ENCODE measurements at places on chromosomes 5 and 9.

- DNase-seq = no peak
Measured at GRCh38 chr9:98218562-98219363, 26.3 kb upstream of the CORO2A start.

- DNase-seq = no peak
Measured at GRCh38 chr9:132002643-132003318, 76.9 kb downstream of the MED27 start.

GRCh38 chr9:81819155-81819554, 109.1 kb upstream of the SPATA31D4 start:
- DNase-seq = no peak

DNA sequence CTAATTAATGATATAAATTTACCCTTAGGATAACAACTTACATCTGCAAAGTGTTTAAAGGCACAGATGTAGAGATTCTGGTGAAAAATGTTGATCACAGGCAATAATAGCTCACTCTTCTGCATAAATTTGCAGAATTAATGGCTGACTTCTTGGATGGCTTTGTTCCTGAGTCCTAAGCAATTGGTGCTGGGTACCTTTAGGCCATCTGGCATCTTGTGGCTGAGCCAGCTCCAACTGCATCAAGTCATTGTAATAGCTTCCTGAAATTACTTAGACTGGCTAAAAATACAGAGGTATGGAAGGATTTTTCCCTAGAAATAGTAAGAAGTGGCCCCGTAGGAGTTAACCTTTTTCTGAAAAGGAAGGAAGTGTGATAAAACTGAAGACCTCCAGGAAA, 118.3 kb upstream of the MINAR2 start:
- DNase-seq = no peak

DNA sequence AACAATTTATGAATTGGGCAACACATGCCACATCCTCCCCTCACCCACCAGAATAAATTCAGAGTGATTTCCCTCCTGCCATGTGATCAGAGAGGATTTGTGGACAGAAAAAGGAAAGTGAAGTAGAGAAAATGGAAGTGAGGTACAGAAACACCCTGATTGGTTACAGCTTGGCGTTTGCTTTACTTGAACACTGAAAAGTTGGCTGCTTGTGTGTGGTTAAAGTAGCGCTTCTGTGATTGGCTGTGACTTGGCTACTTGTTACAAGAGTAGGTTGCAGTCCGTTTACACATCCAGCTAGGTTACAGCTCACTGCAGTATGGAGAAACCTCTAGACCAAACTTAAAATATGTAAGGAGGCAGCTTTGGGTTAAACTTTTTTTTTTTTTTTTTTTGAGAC, 205.2 kb upstream of the ZNF608 start:
- no peak for DNase-seq

Data from CD4-positive, alpha-beta T cell treated with Interleukin-10 for 1 hour (primary cell).